ENCODE measurements at places on chromosomes 12 and 14.
A peak's percentile ranks its signal among the peaks of the same experiment; 100 is the strongest.

- DNase-seq: peak; percentile 55
These were observed 57.2 kb downstream of the ATF7 start for GRCh38 chr12:53568809-53569557.

GRCh38 chr14:61512026-61512834, 183.1 kb upstream of the HIF1A start:
- peak; percentile 83 for DNase-seq

DNA sequence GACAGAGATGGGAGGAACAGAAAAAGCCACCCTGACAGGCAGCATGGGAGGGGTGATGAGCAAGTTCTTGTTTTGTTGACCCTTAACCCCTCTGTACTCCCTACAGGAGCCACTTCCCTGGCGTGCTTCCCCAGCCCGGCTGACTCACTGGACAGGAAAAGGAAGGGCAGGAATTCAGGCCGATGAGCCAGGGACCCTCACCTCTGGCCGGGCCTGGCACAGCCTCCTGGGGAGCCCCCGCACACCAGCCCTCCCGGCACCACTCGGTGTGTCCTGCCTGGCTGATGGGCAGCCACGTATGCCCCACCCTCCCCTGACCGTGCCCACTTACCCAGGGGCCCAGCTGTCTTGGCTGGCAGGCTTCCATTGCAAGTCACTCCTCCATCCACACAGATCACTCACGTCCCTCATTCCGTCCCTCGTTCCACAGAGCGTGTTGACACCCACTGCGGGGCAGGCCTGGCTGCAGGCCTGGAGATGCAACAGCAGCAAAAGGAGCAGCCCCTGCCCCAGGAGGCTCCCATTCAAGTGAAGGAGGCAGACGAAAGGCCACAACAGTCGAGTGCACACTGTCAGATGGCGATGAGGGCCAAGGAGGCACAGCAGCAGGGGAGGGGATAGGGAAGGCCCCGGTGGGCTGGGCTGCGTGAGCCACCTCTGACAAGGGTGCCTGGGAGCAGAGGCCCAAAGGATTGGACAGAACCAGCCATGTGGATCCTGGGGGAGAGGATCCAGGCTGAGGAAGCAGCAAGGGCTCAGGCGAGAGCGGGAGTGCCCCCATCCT, 19.7 kb upstream of the CD9 start:
- DNase-seq: peak; percentile 68

GRCh38 chr14:75452324-75452723, 24.5 kb downstream of the JDP2 start:
- DNase-seq: no peak

- DNase-seq: no peak
These were observed 890.9 kb downstream of the VRK1 start for GRCh38 chr14:97687944-97688630.

DNA sequence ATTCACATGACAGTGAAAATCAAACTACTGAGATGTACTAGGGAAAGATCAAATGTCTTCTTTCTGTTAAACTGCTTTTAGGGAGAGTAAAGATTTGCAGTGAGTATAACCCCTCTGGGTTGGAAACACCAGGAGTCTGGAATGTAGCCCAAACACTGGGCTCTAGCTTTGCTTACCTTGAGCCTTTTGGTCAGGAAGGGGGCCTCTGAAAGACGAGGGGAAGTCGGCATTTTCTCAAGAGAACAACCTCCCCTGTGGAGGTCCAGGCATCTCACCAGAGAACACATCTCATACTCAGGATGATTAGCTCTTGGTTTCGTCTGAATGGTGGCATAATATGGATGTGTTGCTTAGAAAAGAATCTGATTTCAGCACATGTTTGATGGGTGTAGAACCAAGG, 169.0 kb downstream of the ZFP36L1 start:
- DNase-seq: no peak

- peak; percentile 86 for DNase-seq
These were observed 74.2 kb downstream of the PRORP start for GRCh38 chr14:35196571-35196970.

- DNase-seq: peak; percentile 46
These were observed 6.3 kb upstream of the USP44 start for GRCh38 chr12:95557625-95558024.

GRCh38 chr12:6538420-6539313, 4.3 kb downstream of the GAPDH start:
- peak; percentile 66 for DNase-seq

DNA sequence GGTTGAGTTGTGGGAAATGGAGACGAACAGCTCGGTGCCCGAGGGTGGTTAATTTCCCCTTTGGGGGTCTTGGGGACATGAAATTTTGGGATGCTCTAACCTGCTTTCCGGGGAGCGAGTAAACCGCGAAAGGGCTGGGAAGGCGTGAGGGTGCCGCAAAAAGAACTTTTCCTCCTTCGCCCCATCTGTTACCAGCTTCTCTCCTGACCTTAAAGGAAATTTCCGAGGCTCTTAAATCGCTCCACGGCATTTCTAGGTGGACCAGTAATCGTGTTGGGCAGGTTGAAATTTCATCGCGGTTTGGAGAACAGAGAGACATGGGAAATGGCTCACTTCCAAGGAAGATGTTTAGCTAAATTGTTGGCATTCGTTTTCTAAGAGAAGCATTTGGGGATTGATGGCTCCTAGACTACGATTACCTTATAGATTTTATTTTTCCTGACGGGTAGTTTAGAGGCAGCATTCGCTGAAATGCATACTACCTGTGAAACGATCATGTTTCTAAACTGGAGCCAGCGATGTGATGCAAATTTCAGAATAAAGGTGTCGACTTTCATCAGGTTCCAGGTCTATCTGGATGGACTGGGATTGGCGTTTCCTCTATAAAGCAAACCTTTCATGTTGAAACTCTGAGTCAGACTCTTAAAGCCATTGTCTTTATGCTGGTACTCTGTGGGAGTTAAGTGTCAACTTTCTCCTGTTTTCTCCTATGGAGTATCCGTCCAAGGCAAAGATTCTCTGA, 414.5 kb downstream of the PCNX1 start:
- peak; percentile 93 for DNase-seq

DNA sequence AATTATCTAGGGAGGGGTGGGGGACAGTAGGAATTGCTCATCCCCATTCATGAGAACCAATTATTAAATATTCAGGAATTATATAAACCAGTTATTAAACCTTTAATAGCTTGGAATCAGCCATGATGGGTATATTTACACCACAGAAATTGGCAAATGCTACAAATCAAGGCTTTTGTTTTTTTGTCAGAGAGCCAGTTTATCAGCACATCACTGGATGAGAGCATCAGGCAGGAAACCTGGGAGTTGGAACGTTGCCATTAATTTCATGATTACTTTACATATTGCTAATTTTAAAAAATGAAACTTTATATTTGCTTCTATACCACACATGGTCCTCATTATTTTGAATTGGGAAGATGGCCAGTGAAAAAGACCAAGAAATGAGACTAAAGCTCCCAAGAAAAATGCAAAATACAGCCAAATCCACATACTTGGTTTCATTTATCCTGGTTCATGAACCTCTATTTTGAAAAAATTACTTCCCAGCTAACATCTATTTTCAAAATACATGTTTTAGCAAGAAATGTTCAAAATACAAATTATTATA, 48.4 kb downstream of the ATL1 start:
- no peak for DNase-seq

DNA sequence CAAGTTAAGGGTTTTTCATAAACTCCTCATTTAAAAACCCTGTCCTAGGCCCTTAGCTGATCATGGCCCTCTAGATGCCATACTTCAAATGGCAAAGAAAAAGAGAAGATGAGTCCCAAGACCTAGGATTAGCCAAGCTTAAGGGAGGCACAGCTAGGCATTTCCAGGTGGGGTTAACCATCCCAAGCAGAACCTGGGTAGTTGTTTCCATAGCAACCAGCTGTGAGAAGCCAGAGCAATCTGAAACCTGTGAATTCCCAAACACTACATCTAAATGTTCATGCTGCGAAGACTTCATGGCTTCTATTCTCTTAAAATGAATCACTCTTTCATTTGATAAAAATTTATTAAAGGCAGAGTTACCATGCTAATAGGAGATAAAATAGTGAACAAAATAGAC, 372.9 kb downstream of the C12orf50 start:
- no peak for DNase-seq

- no peak for DNase-seq
These were observed 18.1 kb upstream of the EIF5 start for GRCh38 chr14:103315941-103316340.

- peak; percentile 21 for DNase-seq
These were observed at the start of gene CCDC197 for GRCh38 chr14:93997082-93997481. Gene CCDC197, plus strand, starts transcription at chr14:93997301. Its CDS starts 831 bp downstream, at chr14:93998132.

- peak; percentile 61 for DNase-seq
These were observed 24.3 kb downstream of the TSPAN9 start for GRCh38 chr12:3101309-3102024.

GRCh38 chr14:51818748-51819380, 41.5 kb upstream of the GNG2 start:
- DNase-seq: no peak

DNA sequence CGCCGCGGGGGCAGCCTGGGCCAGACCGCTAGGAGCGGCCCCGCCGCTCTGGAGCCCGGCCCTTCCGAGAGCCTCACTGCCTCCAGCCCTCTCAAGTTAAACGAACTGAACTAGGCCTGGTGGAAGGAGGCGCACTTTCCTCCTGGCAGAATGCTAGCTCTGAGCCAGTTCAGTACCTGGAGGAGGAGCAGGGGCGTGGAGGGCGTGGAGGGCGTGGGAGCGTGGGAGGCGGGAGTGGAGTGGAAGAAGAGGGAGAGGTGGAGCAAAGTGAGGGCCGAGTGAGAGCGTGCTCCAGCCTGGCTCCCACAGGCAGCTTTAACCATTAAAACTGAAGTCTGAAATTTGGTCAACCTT, 5.3 kb downstream of the LTB4R start:
- no peak for DNase-seq

- no peak for DNase-seq
These were observed 70.8 kb downstream of the CCDC88C start for GRCh38 chr14:91346838-91347173.

- peak; percentile 40 for DNase-seq
These were observed 231.2 kb downstream of the PIK3C2G start for GRCh38 chr12:18492372-18493025.

DNA sequence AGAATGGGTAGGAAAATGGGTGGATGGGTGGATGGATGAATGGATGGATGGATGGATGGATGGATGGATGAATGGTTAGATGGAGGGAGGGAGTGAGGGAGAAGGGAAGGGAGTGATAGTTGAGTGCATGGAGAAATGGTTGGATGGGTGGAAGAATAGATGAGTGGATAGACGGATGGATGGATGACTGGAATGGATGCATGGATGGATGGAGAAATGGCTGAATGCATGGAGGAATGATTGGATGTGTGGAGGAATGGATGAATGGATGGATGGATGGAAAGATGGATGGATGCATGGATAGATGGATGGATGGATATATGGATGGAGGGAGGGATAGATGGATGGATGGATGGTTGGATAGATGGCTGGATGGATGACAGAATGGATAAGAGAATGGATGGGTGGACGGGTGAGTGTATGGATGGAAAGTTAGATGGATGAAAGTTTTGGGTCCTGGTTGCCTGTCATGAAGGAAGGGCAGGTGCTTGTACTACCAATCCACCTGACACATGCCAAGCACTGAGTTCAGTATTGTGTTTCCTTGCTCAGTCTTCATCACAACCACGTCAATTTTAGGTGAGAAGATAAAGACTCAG, 286.5 kb upstream of the RTL1 start:
- no peak for DNase-seq

GRCh38 chr12:3923021-3923420, 49.8 kb upstream of the PARP11 start:
- DNase-seq: no peak

DNA sequence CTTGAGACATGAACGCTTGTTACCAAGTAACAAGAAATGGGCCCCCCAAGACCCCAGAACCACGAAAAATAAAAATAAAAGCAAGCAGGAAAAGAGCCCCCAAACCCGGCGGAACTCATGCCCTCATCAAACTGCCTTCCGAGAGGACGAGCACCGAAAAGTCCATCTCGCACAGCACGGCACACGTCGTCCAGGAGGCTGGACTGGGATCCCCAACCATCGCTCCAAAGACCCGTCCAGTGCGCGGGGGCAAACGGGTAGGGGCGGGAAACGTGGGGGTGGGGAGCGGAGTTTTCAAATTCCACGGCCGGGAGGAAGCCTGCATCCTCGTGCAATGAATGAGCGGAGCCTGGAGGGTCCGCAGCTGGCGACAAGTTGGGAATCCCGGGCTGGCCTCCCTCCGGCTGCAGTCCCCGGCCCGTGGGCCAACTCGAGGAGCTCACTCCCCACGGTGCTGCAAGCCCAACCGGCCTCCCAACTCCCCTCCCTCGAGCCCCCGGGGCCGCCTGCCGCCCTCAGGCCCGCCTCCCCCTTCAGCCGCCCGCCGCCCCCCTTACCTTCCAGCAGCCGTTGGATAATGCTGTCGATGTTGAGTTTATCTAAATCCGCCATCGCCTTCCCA, 484 bp downstream of the PPP1CC start:
- DNase-seq: peak; percentile 15

DNA sequence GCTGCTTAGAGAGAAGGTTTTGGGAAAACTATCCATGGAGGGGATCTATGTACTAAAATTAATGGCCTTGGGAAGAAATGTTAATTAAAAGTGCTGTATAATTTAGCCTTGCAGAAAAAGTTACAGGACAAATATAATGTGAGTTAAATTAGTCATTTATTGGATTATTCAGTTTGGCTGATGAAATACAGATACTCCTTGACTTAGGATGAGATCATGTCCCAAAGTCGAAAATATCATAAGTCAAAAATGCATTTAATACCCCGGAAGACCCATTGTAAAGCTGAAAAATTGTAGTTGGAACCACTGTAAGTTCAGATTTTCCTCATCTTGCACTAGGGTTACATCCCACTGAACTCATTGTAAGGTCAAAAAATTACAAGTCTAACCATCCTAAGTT, 9.7 kb downstream of the RTRAF start:
- no peak for DNase-seq

DNA sequence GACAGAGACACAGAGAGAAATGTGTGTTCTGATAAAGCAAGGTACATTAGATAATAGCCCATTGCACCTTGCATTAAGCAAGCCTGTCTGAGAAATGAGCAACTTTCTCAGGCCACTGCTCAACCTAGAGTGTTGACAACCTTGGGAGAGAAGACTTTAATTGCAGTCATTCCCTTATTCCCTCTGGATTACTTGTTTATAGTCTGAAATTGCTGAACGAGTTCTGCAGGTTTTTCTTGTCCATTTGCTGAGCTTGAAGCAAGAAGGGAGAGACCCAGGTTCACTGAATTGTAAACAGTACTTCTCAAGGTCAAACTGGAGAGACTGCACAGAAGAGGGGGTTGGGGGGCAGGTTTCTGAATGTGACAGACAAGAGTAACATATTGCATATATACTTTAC, 159.4 kb upstream of the PLEKHG7 start:
- DNase-seq: peak; percentile 91

DNA sequence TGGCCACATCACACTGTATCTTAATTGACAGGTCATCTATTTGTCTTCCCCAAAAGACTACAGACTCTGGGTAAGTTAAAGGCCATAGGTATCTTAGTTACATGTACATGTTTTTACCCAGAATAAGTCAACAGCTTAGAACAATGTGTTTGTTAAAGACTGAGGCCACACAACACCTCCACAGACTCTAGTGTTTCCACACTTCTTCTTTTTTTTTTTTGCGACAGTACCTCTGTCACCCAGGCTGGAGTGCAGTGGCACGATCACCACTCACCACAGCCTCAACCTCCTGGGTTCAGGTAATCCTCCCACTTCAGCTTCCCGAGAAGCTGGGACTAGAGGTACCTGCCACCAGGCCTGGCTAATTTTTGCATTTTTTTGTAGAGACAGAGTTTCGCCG, 1.3 kb downstream of the GPN3 start:
- DNase-seq: no peak

Measured in epithelial cell of esophagus (primary cell).